ENCODE measurements at places on chromosomes 7 and 10. TPM values are rescaled to one million over a fixed set of nuclear protein-coding genes. Genes with fewer than 3 reads are reported as not detected.

DNA sequence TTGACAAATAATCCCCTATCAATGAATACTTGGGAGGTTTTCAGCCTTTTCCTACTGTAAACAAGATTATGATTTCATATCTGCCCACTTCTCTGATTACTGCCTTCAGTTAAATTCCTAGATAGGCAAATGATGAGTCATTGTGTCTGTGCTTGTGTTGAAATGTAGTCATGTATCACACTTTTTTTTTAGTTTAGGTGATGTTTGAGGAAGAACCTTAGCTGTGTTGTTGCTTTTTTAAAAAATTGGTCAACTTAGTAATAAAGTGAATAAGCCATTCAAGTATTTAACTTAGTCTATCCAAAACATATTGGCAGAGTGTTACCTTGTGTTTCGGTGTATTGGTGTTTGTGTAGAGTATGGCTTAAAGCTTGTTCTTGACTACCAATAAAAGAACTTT, 60.0 kb downstream of the WAC start:
- no peak overlapping the region for H3K4me3 ChIP-seq
- no peak for DNase-seq
- H3K27ac ChIP-seq: no peak overlapping the region
- H3K4me1 ChIP-seq: peaks cover 52% of the 10 kb centered on the region
- no peaks in the 10 kb centered on the region for H3K36me3 ChIP-seq

The FUOM gene
- 54.0 TPM for total RNA-seq

DNA sequence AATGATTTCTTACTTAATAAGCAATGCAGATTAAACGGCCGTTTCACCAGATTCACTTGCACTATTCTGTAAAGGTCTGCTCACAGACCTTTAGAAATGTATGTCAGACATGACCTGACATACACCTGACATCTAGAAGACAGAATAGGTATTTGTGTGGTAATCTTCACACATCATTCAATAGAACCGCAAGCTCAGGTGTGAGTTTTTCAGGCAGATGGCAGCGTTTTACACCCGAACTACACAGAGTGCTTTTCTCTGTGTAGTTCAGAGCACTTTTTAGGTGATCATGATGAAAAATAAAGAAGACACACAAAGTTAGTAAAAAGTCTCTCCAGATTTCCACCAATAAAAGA, 63.2 kb downstream of the PRKCQ start:
- no peaks in the 10 kb centered on the region for H3K27me3 ChIP-seq
- H3K4me3 ChIP-seq: no peak overlapping the region
- H3K4me1 ChIP-seq: no peaks in the 10 kb centered on the region
- H3K36me3 ChIP-seq: no peaks in the 10 kb centered on the region
- H3K27ac ChIP-seq: no peak overlapping the region
- DNase-seq: no peak

- H3K27me3 ChIP-seq: no peaks in the 10 kb centered on the region
- no peak for DNase-seq
- H3K4me3 ChIP-seq: no peak overlapping the region
- H3K4me1 ChIP-seq: no peaks in the 10 kb centered on the region
- H3K27ac ChIP-seq: no peak overlapping the region
These were observed 8.9 kb downstream of the SEC31B start for GRCh38 chr10:100510533-100511308.

DNA sequence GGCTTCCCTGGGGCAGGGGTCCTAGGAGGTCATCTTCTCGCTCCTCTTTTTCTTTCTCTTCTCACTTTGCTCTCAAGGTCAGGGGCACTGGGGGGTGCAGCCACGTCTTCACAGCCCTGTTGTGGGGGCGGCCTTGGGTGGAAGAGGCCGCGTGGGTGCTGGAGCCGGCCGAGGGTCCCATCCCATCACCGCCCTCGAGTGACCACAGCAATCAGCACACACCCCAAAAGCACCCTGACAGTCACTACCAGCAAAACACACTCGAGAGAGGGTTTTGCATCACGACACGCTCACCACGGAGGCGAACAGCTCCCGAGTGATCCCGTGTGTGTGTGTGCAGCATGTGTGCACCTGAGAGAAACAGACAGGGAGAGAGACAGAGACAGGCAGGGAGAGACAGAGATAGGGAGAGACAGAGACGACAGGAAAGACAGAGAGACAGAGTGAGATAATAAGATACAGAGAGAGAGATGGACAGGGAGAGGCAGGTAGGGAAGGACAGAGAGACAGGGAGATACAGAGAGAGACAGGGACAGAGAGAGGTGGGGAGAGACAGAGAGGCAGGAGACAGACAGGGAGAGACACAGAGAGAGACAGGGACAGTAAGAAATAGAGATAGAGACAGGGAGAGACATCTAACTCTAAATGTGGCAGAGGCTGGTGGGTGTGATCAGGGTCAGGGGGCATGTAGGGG, 100.9 kb downstream of the WDR37 start:
- H3K4me3 ChIP-seq: no peak overlapping the region
- DNase-seq: peak; percentile 72
- H3K27me3 ChIP-seq: no peaks in the 10 kb centered on the region

- no peaks in the 10 kb centered on the region for H3K36me3 ChIP-seq
- H3K4me3 ChIP-seq: no peak overlapping the region
- H3K4me1 ChIP-seq: peaks cover 19% of the 10 kb centered on the region
- H3K27ac ChIP-seq: no peak overlapping the region
- no peaks in the 10 kb centered on the region for H3K27me3 ChIP-seq
These were observed 107.3 kb downstream of the LRRN3 start for GRCh38 chr7:111198255-111198654.

DNA sequence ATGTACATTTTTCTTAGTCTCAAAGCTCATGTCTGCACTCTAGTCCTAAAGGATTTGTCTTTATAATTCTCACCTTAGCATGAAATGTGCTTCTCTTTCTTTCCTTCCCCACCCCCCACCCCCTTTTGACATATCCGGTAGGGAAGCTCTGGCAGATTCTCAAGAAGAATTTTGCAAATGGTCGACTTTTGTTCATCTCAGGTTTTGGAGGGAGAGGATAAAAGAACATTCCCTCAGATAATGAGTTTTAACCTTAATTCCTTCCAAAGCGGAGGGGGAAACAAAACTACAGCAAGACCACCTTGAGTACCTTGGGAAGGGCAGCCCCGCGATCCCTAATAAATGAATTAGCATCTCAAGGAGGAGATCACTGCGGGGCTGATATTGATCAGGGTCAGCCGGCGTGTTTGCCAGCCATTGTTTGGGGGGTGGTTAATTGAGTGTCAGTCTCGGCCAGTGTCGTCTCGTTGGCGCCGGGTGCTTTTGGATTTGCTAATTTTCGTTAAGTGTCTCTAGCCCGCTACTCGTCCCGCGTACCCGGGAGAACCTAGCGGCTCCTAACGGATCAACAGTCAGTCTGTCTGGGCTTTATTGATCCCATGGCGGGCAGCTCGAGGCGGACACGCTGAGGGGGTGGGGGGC, 874 bp upstream of the BAMBI start:
- H3K27ac ChIP-seq: no peak overlapping the region
- peak overlapping the region; percentile 67 for H3K4me3 ChIP-seq
- DNase-seq: peak; percentile 72
- H3K4me1 ChIP-seq: peaks cover 25% of the 10 kb centered on the region
- no peaks in the 10 kb centered on the region for H3K36me3 ChIP-seq

The ODAD2 gene
- 0.25 TPM for total RNA-seq

GRCh38 chr10:13853854-13854253, 267.1 kb downstream of the PRPF18 start:
- no peak overlapping the region for H3K4me3 ChIP-seq
- no peak for DNase-seq
- H3K36me3 ChIP-seq: no peaks in the 10 kb centered on the region
- peaks cover 7% of the 10 kb centered on the region for H3K4me1 ChIP-seq

GRCh38 chr7:150897502-150898474, 45.5 kb downstream of the AOC1 start:
- no peaks in the 10 kb centered on the region for H3K4me1 ChIP-seq
- DNase-seq: no peak
- no peak overlapping the region for H3K4me3 ChIP-seq

DNA sequence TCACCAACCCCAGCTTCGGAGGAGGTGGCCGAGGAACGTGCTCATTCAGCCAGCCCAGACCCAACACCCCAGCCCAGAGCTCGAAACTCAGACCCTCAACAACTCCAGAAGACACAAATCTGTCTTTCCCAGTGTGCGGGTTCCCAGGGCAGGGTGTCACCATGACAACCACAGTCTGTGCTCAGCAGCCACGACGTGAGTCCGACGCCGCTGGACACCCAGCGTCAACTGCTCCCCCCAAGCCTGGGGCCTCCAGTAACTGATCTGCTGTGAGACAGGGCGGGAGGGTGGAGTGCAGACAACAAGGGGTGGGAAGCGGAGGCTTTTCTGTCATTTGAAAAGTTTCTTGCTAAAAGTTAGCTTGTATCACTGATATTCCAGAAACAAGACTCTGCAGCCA, 167.2 kb downstream of the MAD1L1 start:
- H3K4me3 ChIP-seq: no peak overlapping the region
- H3K27ac ChIP-seq: no peak overlapping the region
- no peak for DNase-seq
- no peaks in the 10 kb centered on the region for H3K36me3 ChIP-seq
- no peaks in the 10 kb centered on the region for H3K27me3 ChIP-seq
- H3K4me1 ChIP-seq: peaks cover 17% of the 10 kb centered on the region

The KRIT1 gene
- 94.5 TPM for total RNA-seq

The HOXA9 gene
- total RNA-seq: 13.0 TPM

The SH2D4B gene
- total RNA-seq: not detected

The ZNF33A gene
- 18.9 TPM for total RNA-seq

GRCh38 chr10:7417807-7418206, 7.0 kb upstream of the SFMBT2 start:
- no peak overlapping the region for H3K27ac ChIP-seq
- DNase-seq: no peak
- H3K4me3 ChIP-seq: no peak overlapping the region
- no peaks in the 10 kb centered on the region for H3K36me3 ChIP-seq
- H3K27me3 ChIP-seq: no peaks in the 10 kb centered on the region
- H3K4me1 ChIP-seq: peaks cover 4% of the 10 kb centered on the region

The ZNF800 gene
- 31.9 TPM for total RNA-seq

- H3K4me1 ChIP-seq: peaks cover 10% of the 10 kb centered on the region
- peak overlapping the region; percentile 45 for H3K27ac ChIP-seq
- H3K27me3 ChIP-seq: no peaks in the 10 kb centered on the region
- no peak overlapping the region for H3K4me3 ChIP-seq
- no peaks in the 10 kb centered on the region for H3K36me3 ChIP-seq
These were observed 31.2 kb upstream of the BMPER start for GRCh38 chr7:33873981-33874750.

The CRYGN gene
- total RNA-seq: not detected

DNA sequence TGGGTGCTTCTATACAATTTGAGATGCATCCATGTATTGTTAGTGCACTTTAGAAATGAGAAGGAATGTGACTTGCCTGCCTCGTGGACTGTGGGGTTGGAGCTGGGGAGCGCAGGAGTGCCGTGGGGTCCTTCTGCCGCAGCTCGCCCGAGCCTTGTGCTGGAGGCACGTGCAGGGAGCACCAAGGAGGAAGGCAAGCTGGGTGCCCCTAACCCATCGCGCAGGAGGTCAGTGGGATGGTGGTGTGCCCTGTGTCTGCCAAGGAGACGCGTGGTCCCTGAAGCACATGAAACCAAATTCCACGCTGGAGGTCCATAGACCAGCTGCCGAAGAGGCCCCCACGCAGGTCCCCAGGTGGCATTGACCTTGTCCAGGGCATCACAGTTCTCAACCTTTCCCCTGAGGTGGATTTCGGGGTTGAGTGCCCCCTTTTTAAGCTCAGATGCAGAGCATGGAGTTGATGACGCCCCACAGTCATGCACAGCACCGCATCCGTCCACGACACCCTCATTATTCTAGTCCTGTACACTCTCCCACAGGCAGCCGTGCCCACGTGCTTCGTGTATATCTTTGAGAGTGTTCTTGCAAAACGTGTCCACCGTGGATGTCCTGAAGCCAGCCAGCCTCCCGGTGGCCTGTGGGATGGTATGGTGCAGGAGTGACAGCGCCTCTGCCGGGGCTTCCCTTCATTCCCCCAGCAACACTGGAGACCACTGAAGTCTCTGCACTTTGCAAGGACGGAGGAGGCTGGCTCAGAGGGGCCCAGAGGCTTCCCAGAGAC, 35.5 kb downstream of the FKBP6 start:
- H3K27me3 ChIP-seq: no peaks in the 10 kb centered on the region
- no peak for DNase-seq
- peaks cover 3% of the 10 kb centered on the region for H3K4me1 ChIP-seq
- no peak overlapping the region for H3K4me3 ChIP-seq
- no peaks in the 10 kb centered on the region for H3K36me3 ChIP-seq

- no peak for DNase-seq
- H3K4me1 ChIP-seq: no peaks in the 10 kb centered on the region
- H3K27me3 ChIP-seq: no peaks in the 10 kb centered on the region
- H3K4me3 ChIP-seq: no peak overlapping the region
These were observed 35.0 kb downstream of the ARMH3 start for GRCh38 chr10:102020938-102021337.

- no peak overlapping the region for H3K4me3 ChIP-seq
- DNase-seq: no peak
- no peak overlapping the region for H3K27ac ChIP-seq
These were observed 304.5 kb downstream of the MDFIC start for GRCh38 chr7:115226410-115226809.

DNA sequence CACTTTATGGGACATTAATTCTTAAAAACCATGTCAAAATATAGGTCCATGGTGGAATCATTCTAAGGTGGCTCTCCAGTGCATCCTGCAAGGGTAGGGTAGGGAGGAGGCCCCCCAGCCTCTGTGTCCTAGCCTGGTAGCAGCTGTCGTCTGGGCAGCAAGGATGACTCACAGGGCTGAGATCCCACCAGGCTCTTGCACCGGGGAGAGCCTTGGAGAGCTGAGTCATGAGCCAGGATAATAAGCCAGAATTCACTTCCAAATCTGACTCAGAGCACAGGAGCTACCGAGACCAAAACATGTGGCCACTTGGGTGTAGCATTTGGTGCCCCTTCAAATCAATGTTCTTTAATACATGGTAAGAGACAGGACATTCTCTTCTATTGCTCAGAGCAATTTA, 298.5 kb downstream of the NEBL start:
- no peak overlapping the region for H3K4me3 ChIP-seq
- H3K27me3 ChIP-seq: no peaks in the 10 kb centered on the region
- H3K36me3 ChIP-seq: no peaks in the 10 kb centered on the region
- H3K27ac ChIP-seq: no peak overlapping the region

The PLPP4 gene
- total RNA-seq: 2.5 TPM

- no peak for DNase-seq
- no peaks in the 10 kb centered on the region for H3K36me3 ChIP-seq
- no peaks in the 10 kb centered on the region for H3K27me3 ChIP-seq
- no peak overlapping the region for H3K27ac ChIP-seq
These were observed 46.4 kb upstream of the KMT2E start for GRCh38 chr7:104967595-104967994.

- no peaks in the 10 kb centered on the region for H3K4me1 ChIP-seq
- peaks cover 58% of the 10 kb centered on the region for H3K36me3 ChIP-seq
- H3K4me3 ChIP-seq: no peak overlapping the region
- H3K27me3 ChIP-seq: no peaks in the 10 kb centered on the region
- no peak overlapping the region for H3K27ac ChIP-seq
- no peak for DNase-seq
These were observed 16.9 kb downstream of the SUN1 start for GRCh38 chr7:849145-849544.

- no peaks in the 10 kb centered on the region for H3K36me3 ChIP-seq
- no peaks in the 10 kb centered on the region for H3K27me3 ChIP-seq
- H3K4me1 ChIP-seq: peaks cover 16% of the 10 kb centered on the region
- H3K4me3 ChIP-seq: no peak overlapping the region
- no peak overlapping the region for H3K27ac ChIP-seq
- DNase-seq: no peak
These were observed 36.4 kb downstream of the ADAP1 start for GRCh38 chr7:918118-918425.

The NEUROG3 gene
- not detected for total RNA-seq

The RADIL gene
- total RNA-seq: 16.5 TPM

- no peak for DNase-seq
- H3K27me3 ChIP-seq: no peaks in the 10 kb centered on the region
- H3K4me1 ChIP-seq: no peaks in the 10 kb centered on the region
- H3K4me3 ChIP-seq: no peak overlapping the region
These were observed 29.9 kb downstream of the POLL start for GRCh38 chr10:101558204-101558603.

The C1QL3 gene
- not detected for total RNA-seq
